RKO (cell line): ENCODE measurements at places on chromosomes 13 and 19.
A peak's percentile ranks its signal among the peaks of the same experiment; 100 is the strongest.

- no peak for DNase-seq
Measured at GRCh38 chr13:78102741-78103140, 184.1 kb upstream of the EDNRB start.

- peak; percentile 8 for DNase-seq
Measured at GRCh38 chr13:77563111-77563510, 27.6 kb downstream of the SCEL start.

DNA sequence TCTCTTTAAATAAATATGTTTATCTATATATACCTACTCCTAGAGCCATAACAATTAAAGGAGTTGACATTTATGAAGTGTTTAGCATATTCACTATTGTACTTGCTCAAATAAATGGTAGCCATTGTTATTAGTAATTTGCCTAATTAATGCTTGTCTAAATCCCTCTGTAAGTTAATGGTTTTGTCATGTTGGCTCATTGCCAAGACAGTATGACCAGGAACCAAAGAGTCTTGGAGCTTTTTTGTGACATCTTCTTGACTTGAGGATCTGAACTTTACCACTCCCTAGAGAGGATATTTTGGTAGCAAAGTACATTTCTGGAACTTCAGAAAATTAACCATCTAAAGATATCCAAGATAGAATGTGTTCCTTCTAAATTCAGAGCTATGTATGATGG lies 15.5 kb downstream of the FRY start:
- no peak for DNase-seq

DNA sequence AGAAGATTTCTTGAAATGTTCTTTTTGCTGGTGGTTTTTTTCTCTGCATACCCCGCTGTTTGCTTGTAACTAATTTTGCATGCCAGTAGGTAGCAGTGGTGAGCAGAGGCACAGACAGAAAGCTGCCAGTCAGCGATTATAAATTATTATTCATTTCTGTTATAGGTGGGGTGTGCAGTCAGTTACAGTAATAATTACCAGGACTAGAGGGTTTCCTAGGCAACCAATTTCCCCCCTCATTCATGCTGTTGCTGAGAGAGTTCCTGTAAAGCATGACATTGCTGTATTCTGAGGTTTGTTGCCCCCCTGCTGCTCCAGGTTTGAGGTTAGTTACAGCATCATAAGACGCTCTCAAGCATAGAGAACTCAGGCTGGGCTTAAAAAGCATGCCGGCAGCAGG lies 104.5 kb downstream of the URI1 start:
- peak; percentile 37 for DNase-seq

- no peak for DNase-seq
Measured at GRCh38 chr13:73731564-73731963, 402.6 kb downstream of the KLF12 start.

DNA sequence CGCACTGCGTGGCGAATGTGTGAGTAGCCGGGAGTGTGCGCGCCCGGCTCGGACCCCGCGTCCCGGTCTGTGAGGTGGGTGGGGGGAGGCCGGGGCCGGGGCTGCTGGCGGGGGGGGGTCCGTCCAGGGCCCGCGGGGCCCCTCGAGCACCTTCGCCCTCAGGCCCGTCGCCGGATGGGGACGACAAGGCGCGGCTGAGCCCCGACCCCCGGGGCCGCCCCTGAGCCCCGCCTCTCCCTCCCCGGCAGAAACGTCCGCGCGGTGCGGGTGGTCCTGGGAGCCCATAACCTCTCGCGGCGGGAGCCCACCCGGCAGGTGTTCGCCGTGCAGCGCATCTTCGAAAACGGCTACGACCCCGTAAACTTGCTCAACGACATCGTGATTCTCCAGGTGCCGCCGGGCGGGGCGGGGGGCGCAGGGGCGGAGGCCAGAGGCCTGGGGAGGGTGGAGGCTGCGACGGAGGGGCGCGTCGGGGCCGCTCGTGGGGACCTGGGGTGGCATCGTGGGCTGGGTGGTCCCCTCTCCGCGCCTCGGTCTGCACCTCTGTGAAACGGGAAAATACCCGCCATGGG lies 997 bp downstream of the ELANE start:
- DNase-seq: no peak

DNA sequence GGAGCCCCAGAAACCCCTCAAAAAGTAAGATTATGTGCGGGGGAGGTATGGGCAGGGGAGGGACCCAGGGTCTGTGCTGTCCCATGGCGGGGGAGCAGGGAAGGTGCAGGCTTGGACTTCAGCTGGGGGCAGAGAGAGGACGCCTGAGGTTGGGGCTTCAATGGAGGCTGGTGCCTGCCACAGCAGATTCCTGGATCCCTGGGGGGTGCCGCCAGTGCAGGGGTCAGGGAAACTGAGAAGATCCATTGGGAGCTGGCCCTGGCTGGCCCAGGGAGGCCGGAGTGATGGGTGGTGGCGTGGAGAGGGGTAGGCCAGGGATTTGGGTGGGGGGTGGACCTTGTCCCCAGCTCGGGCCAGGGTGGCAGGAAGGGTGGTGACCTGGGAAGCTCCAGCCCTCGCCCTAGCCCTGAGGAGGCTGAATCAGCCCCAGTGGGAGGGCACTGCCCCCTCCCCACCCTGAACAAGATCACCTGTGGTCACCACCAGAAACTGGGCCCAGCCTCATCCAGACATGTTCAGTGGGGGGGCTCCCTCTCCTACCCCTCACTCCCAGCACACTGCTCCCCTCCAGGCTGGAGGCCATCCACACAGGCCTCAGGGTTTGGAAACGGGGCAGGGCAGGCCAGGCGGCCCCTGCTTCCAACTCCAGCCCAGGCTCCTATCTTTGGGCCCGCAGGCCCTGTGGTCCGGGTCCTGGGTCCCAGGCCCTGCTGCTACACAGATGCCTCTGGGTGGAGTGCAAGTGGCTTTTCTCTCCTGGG lies 1.4 kb downstream of the NKPD1 start:
- DNase-seq: no peak

GRCh38 chr19:31351056-31351854 lies 2.0 kb upstream of the TSHZ3 start:
- no peak for DNase-seq

DNA sequence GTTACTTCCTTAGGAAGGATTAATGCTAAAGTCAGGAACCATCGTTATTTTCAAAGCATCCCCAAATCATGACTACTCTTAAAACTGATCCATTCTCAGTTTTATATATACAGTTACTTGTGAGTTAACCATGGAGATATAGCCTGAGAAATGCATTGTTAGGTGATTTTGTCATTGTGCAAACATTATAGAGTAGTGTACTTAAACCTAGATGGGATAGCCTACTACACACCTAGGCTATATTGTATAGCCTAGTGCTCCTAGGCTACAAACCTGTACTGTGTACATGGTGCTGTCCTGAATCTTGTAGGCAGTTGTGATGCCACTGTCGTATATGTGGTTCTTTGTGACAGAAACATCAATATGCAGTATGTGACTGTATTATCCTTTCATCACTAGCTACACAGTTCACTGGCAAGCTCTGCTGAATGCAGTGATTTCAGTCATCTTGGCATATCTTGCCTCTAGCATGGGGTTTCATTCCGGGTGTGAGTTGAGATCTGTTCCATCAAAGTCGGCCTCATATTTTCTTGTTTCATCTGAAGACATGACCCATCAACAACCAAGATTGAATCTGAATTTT lies 45.3 kb downstream of the CDK8 start:
- no peak for DNase-seq

DNA sequence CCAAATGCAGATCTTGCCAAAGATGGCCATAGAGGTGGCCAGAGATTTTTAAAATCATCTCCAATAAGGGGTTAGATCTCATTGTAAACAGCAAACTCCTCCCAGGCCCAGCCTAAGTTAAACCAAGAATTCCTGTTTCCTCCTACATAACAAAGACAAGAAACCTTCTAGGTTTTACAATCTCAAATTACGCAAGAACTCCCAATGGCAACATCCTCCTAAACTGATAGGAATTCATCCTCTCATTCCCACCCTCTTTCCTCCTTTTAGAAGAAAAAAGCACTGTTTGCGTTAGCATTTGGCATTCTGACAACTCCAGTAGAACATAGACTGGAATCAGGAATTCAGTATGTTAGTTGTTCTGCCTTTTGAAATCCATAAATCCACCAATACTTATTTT lies 14.6 kb downstream of the PROSER1 start:
- no peak for DNase-seq

GRCh38 chr13:27830010-27830409 lies 37.7 kb downstream of the GSX1 start:
- DNase-seq: peak; percentile 42

DNA sequence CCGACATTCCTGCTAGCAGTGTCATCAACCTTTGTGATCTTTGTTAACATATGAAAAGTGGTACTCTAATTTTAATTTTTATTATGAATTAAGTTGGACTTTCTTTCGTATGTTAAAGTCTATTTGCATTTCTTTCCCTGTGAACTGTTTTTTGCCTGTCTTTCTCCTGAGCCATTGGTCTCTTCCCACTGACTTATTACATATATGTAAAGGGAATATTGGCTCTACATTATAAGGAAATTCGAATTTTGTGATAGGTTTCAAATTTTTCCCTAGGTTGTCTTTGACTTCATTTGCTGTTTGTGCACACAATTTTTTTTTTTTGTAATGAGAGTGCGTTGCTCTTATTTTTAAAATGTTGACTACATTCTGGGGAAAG lies 442 bp upstream of the CDC16 start:
- DNase-seq: no peak

DNA sequence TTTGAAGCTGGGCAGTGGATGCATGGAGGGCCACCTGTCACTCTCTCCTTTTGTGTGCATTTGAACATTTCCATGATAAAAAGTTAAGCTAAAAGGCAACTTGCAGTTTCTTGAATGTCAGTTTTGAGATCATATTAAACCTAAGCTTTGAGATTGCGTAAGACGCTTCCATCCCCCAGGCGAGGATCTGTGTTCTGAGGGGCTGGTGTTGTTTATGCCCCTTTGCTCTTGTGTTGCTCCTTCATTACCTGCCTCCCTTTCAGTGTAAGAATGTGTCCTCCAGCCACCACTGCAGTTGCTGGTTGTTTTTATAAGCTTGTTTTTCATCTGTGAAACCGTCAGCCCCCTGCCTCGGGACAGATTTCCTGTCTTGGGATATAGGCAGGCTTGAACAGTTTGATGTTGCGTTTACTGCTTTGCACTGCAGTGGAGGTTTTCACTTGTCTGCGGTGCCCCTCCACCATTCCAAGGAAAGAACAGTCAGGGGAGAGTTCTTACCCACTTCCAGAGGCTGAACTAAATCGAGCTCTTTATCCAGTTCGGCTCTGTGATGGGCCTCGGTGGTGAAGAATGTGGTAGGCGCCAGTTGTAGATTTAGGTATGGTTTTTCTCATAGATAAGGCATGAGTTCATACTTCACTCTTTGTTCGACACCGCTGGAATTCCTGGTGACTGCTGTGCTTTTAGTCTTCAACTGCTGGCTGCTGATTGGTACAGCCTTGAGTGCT lies 96.8 kb downstream of the ARHGEF7 start:
- DNase-seq: no peak

GRCh38 chr19:51473009-51473707 lies 5.2 kb upstream of the CEACAM18 start:
- peak; percentile 67 for DNase-seq

- DNase-seq: no peak
Measured at GRCh38 chr13:26541041-26541440, 16.4 kb upstream of the WASF3 start.

DNA sequence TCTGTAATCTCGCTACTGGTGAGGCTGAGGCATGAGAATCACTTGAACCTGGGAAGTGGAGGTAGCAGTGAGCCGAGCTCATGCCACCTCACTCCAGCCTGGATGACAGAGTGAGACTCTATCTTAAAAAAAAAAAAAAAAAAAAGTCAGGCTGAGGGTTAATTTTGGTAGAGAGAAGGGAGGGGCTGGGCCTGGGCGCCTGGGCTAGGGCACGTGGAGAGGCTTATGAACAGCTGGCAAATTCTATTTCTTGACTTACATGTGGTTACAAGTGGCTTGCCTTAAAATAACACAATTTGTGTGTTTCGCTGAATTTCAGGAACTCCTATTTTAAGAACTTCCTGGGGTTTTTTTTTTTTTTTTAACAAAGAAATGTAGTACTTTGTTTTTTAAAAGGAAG lies 47.6 kb upstream of the MAP3K10 start:
- no peak for DNase-seq

GRCh38 chr19:49475191-49475917 lies 1.3 kb downstream of the FLT3LG start:
- no peak for DNase-seq

- DNase-seq: no peak
Measured at GRCh38 chr19:51195316-51195586, 29.6 kb upstream of the CD33 start.

DNA sequence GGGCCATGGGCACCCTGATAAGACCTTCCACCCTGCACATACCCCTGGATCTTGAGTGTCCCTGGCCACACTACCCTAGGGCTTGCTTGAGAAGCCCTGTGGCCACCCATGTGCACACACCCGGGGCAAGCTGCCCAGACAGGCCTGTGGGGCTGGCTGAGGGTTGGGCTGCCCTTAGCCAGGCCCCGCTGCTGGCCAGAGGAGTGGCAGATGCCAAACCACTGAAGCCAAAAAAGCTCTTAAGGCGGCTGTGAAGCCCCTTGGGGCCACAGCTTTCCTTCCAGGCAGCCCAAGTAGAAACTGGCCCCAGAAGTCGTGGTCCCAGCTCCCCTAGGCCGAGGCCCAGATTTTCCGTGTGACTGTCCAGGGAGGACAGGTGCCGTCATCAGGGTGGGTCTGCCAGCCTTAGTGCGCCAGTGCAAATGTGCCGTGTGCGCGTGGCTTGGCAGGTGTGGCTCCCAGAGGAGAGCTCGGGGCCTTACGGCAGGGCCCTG lies 14.8 kb downstream of the CEBPG start:
- no peak for DNase-seq

GRCh38 chr13:75804605-75805004 lies 168.5 kb downstream of the LMO7 start:
- no peak for DNase-seq

- peak; percentile 3 for DNase-seq
Measured at GRCh38 chr13:36606060-36606459, 67.8 kb upstream of the SERTM1 start.

GRCh38 chr13:105971738-105972137 lies 563.7 kb downstream of the EFNB2 start:
- DNase-seq: no peak

GRCh38 chr13:40651866-40652587 lies 14.4 kb downstream of the FOXO1 start:
- no peak for DNase-seq

DNA sequence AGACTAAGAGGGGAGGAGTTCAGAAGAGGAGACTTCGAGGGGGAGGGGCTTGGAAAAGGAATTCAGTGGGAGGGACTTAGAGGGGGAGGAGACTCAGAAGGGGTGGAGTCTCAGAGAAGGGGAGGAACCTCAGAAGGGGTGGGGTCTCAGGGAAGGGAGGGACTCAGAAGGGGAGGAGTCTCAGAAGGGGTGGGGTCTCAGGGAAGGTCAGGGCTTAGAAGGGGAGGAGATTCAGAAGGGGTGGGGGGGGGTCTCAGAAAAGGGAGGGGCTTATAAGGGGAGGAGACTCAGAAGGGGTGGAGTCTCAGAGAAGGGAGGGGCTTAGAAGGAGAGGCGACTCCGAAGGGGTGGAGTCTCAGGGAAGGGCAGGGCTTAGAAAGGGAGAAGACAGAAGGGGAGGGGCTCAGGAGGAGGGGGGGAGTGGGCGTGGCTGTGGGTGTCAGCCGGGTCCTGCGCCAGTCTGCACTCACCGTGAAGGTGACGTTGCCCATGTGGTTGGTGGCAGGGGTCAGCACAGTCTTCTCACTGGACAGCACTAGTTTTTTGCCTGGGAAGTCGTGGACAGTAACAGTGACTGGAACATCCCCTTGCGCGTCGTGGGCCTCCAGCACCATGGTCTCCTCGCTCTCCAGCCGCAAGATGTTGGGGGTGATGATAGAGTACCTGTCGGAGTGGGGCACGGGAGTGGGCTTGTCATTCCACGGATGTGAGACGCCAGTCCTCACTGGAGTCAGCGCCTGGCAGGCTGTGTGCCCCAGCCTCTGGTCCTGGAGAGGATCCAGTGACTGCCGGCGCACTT lies 1.5 kb downstream of the C3 start:
- no peak for DNase-seq
